ENCODE measurements at places on chromosomes 3 and 15.

- no peak for DNase-seq
Measured at GRCh38 chr3:32237670-32238452, 619 bp upstream of the CMTM8 start.

DNA sequence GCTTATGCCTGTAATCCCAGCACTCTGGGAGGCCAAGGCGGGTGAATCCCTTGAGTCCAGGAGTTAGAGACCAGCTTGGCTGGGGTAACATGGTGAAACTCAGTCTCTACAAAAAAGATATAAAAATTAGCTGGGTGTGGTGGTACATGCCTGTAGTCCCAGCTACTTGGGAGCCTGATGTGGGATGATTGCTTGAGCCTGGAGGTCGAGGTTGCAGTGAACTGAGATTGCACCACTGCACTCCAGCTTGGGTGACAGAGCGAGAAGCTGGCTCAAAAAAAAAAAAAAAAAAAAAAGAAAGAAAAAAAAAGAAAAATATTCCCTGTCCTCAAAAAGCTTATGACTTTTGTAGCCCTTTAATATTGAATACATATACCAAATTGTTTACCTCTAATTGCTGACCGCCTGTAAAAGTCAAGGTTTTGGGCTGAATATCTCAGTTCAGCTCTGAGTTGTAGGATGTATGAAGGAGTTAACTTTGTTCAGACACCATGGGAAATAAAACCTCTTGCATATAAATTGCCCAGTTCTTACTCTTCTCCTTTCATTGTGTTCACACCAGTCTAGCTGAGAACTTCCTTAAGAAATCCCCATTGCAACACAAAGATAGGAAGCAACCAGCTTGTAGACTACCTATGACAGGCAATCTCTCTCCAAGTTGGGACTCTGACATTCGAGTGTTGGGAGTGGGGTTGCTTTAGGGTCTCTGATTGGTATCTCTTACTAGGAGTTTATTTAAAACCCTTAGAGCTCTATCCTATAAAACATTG, 97.6 kb upstream of the RASGRP1 start:
- no peak for DNase-seq

GRCh38 chr15:44427756-44428724, 611 bp downstream of the CTDSPL2 start:
- no peak for DNase-seq

GRCh38 chr3:146162561-146162960, 1.6 kb upstream of the PLOD2 start:
- no peak for DNase-seq

DNA sequence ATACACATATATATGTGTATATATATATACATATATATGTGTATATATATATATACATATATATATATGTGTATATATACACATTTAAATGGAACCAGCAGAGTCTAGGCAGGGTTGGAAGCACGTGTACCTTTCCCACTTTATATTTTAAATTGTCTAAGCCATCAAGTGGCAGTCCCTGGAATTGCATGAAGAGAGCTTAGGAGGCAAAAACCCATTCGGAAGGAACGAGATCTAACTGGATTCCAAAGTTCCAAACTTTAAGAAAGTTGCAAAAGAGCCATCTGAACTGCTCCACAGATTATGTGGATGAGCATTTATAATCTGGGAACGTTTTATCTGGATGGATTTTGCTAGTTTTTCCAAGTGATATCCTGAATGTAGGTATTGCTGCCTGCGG, 186.5 kb downstream of the FOXP1 start:
- no peak for DNase-seq

DNA sequence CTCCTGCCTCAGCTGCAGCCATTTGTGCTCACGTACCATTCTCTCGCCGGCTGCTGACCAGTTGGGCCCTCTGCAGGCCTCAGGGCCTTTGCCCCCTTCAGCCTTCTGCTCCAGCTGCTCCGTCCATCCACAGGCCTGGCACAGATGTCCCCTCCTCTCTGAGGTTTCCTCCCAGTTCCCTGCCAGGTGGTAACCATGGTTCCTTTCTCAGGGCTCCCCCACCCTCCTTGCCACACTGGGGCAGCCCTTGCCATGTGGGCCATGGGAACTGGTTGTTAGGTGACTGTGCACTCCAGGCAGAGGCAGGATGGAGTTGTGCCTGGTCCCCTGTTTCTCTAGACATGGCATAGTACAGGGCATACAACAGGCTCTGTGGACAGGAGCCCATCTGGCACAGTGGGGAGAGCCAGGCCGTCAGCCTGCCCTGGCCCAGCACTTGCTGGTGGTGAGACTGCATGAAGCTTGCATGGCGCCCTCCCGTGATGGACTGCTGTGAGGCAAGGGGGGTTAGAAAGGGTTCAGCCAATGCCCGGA, 148.9 kb downstream of the DNAJB8 start:
- no peak for DNase-seq

DNA sequence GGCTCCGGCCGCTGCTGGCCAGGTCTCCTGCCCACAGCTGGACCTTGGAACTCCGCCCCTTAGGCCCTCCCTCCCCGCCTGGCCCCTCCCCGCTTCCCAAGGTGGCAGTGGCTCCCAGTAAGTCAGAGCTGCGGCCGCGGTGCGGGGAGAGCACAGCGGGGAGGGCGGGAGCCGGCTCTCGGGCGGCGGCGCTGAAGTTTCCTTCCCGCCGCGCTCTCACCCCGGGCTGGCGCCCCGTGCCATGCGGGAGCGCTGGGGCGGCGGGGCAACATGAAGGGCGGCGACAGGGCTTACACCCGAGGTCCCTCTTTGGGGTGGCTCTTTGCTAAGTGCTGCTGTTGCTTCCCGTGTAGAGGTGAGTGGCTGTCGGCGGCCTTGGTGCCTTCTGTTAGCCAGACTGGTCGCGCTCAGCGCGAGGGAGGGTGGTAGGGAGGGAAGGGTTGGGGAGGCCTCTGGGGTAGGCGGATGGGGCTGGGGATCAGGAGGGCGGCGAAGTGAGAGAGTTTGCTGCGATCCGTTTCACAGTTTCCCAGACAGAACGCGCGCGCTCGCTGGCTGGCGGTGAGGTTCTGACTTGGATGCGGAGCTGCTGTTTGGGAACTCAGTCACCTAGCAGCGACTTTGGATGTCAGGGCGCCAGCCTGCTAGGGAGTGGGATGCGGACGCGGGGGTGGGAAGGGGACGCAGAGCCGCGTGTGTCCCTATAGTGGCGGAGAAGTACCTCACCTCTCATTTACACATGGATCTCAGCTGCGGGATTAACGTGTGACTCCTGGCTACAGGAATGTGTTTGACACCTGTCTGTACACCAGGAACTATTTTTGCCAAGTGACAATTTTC, 145.5 kb upstream of the UMPS start:
- DNase-seq, result peak; percentile 48

GRCh38 chr3:54349691-54350090, 227.3 kb downstream of the CACNA2D3 start:
- no peak for DNase-seq

GRCh38 chr3:63963496-63963895, 51.3 kb upstream of the SCAANT1 start:
- DNase-seq, result no peak

DNA sequence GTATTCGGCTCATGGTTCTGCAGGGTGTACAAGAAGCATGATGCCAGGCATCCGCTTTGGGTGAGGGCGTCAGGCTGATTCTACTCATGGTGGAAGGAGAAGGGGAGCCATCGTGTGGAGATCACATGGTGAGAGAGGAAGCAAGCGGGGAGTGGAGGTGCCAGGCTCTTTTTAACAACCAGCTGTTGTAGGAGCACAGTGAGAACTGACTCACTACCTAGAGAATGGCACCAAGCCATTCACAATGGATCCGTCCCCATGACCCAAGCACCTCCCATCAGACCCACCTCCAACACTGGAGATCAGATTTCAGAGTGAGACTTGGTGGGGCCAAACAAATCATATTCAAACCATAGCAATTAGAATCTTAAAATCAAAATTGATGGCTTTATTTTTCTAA, 259.8 kb upstream of the CTDSPL start:
- no peak for DNase-seq

- no peak for DNase-seq
Measured at GRCh38 chr3:43733459-43734384, 43.0 kb downstream of the ABHD5 start.

DNA sequence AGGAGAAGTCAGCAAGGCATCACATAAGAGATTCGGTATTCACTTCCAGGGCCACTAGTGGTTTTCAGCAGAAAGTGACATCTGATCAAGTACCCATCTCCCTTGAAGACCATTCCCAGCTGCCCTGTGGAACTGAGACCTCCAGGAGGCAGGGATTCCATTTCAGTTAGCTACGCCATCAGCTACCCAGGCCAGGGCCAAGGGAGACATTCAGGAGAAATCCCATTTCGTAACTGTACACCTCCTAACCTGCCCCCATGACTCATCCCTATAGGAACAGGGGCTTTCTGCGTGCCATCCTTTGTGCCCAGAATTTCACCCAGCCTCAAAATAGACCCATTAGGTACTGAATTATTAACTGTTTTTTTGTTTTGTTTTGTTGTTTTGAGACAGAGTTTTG, 24.7 kb downstream of the SPATA12 start:
- DNase-seq, result no peak

GRCh38 chr3:128806588-128806987, 72.8 kb upstream of the ACAD9 start:
- DNase-seq, result no peak

- no peak for DNase-seq
Measured at GRCh38 chr3:15927969-15928368, 130.2 kb upstream of the ANKRD28 start.

DNA sequence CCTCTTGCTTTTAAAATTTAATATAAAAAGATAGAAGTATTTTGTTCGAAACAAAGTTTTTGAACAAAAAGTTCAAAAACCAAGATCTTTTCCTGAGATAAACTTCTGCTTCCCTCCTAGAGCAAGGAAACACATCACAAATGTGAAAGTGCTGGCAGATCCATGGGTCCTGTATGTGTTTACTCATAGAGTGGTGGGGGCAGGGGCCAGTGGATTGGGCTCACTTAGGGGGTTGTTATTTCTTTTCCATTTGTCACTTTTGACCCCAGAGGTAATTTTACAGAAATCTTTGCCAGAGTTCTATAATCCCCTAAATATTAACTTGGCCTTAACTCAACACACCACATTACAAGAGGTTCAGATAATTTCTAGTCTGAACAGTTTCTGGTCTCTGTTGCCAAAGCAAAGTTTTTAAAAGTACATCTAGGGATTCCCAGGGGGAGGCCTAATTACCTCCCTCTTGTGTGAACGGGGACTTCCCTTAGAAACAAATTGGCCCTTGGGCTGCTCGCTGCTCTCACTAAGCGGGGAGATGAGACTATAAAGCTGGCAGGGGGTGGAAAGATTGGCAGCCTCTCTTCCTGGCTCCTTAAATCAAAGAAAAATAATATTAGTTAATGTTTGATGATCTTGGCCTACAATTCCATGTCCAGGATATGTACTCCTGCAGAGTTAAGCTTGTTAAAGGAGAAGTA, 66.8 kb upstream of the PTX3 start:
- DNase-seq, result no peak

DNA sequence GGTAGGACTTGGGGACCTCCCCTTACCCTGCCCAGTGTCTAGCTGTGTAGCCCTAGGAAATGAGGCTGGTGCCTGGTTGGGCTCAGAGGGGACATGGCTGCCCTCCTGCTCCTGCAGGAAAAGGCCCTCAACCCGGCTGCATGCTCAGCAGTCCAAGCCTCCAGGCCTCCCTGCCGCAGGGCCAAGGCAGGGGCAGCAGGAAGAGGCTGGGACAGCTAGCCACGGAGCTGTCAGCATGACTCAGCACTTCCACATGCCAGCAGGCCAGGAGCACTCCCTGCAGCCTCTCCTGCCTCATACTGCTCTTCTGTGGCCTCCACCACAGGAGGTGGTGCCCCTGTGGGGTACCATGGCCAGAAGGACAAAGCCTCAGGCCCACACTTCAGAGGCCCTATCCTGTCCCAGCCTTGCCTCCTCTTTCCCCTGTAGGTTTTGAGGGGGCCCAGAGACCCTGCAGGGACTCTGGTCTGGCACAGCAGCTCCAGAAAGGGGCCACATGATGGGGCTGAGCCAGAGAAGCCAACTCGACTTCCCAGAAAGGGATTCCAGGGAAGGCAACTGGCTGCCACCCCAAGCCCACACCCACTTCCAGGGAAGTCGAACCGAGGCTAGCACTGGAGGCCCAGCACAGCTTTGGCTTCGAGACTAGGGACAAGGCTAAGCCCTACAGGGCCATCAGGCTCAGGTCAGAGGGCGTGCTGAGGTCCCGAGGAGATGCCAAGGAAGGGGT, 19.5 kb downstream of the TKT start:
- DNase-seq, result no peak

DNA sequence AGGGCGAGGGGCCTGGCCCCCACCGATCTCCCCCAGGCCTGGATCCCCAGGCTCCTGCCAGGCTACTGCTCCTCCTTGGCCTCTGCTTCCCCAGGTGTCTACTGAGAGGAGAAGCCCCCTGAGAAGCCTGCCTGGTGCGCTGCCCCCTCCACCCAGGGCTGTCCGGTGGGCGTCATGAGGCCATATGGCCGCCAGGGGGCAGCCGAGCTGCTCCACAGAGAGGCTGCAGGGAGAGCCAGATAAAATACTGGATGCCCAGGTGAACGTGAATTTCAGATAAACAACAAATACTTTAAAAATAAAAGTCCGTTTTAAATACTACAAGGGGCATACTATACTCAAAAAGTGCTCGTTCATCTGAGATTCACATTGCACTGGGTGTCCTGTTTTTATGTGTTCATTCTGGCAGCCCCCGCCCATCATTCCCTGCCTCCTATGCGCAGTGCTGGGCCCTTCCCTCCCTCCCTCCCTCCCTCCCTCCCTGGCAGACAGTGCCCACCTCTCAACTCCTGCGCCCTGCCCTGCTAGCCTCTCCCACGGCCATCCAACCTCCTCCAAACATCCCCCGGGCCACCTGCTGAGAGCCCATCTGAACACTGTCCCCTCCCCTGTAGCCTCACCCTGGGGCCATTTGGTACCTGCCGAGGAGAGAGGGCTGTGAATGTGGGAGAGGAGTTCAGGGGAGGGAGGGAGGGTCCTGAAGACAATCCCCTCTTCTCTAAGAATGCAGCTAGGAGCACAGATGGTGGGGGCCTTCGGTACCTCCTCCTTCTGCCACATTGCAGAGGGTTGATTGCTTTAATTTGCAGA, 29.6 kb downstream of the PSTPIP1 start:
- DNase-seq, result peak; percentile 86

GRCh38 chr3:99071096-99071495, 169.6 kb upstream of the DCBLD2 start:
- no peak for DNase-seq

DNA sequence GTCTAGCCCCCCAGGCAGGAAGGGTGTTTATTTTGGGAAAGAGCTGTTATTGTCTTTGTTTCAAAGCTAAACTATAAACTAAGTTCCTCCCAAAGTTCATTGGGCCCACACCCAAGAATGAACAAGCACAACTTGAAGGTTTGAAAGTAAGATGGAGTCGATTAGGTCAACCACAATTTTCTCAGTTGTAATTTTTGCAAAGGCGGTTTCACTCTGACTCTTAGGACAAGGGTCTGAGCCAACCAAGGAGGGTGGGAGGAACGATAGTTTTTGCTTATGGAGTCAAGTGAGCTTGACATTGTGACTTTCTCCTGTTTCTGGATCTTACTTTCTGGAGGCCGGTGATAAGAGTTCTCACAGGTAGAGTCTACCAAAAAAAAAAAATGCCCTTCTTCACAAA, 5.8 kb upstream of the ZNF770 start:
- peak; percentile 79 for DNase-seq

GRCh38 chr15:25246641-25247406, 192.0 kb downstream of the UBE3A start:
- no peak for DNase-seq

- no peak for DNase-seq
Measured at GRCh38 chr15:69634860-69635259, 182.2 kb downstream of the RPLP1 start.

GRCh38 chr3:184467171-184467570, 87.3 kb downstream of the CHRD start:
- no peak for DNase-seq

All from GM20000 (cell line).